ENCODE measurements at places on chromosomes 12 and 14.

DNA sequence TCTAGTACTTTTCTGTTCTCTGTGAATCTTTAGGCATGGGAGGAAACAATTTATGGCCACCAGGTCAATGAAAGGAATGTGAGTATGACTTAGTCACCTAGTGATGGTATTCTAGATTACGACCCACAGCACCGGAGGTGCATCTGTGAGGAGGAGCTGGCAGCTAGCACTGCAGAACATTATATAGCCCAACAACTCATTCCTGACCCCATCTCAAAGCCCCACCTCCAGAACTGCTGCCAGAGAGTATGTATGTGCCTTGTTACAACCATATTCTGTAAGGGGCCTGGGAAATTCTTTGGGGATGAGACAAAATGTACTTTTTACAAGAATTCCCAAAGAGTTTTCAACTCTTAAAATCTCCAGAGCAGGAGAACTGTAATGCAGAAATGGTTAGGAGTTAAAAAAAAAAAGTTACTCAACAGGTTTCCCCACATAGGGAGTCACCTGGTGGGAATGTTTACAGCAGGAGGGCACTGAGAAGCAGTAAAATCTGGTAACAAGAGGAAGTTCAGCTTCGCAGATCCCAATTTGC, 34.9 kb upstream of the CERS5 start:
- DNase-seq: no peak

GRCh38 chr14:92760524-92760805, 12.0 kb upstream of the LGMN start:
- DNase-seq: no peak

DNA sequence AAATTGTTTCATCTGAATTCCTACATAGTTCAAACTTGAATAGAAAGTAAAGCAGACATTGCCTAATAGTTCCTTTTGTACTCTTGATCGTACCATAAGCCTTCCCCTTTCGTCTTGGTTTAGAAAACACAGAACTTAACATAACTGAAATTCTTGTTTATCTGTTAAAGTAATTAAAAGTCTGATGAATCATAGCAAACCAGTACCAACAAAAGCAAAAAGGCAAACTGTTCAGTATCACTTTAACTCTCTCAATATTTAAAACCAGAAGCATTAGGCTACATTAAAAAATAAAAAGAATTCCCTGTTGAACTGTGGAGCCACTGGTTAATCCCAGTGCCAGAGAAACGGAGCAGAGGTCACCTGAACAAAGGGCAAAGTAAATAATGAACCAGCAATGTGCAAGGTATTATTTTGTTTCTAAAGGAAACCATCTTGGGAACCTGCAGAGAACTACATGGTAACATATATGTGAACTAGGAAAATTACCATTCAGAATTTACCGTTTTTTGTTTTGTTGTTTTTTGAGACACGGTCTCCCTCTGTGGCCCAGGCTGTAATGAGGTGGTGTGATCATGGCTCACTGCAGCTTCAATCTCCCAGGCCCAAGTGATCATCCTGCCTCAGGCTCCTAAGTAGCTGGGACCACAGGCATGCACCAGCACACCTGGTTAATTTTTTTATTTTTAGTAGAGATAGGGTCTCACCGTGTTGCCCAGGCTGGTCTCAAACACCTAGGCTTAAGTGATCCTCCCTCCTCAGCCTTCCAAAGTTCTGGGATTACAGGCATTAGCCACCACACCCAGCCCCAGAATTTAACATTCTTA, 17.1 kb upstream of the HIGD1C start:
- no peak for DNase-seq

GRCh38 chr12:65081496-65081895, 39.6 kb downstream of the WIF1 start:
- no peak for DNase-seq

DNA sequence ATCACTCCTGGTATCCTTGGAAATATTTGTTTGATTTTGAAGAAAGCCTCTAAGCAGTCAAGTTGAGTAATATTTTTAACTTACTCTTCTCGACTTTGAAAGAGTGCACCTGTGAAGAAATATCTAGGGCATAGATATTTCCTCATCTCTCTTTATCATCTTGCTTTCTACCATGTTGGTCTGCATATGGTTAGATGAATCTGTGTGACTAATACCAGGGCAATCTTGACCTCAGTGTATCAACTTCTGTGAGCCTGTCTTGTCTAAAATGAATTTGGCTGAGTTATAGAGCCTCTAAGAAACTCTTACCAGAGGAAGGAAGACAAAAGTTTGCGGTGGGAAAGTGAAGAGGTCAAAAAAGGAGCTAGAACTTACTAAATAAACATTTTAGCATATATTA, 68.4 kb downstream of the SYT1 start:
- DNase-seq: no peak

DNA sequence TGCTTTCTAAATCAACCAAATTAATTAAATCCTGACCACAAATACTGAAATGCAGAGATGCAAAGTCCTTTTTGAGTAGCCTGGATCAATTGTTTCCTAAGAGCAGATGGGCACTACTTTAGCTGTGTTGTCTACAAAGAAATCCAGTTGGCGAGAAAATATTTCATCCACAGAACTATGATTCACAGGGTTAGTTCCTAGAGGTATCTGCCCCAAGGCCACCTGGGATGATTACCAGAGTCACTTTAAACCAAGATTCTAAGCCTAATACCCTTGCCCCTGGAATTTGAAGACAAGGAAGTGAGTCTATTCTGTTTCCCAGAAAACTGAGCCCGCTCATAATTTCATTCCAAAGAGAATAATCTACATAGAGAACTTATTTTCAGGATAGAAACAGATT, 198.4 kb downstream of the PPM1H start:
- DNase-seq: no peak

GRCh38 chr12:43069768-43070221, 480.2 kb upstream of the PRICKLE1 start:
- DNase-seq: no peak

DNA sequence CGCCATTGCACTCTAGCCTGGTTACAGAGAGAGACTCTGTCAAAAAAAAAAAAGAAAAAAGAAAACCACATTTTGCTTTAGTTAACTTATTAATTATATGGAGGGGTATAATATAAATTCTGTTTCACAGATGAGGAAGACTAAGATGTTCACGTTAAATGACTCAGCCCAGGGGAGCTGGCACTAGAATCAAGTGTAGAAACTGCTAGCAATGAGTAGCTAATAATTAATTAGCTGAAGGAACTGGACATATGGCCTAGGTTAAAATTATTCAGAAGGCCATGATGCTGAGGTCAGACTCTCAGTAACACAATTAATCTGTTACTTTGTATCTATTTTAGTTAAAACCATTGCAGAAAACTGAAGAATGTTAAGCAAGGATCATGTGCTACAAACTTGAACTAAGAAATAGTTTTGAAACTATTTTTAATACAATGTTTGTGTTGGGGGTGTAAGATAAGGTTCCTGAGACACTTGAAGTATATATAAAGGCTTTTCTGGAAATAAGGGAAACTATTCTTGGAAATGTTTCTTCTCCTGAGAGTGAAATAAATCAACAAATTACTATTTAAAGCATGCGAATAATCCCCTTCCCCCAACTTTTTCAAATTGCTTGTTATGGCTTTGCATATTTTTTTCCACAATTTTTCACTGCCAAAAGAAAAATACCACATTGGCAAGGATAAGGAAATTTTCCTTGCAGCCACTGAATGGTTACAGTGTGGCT, 589.3 kb downstream of the SOX5 start:
- DNase-seq: no peak

- no peak for DNase-seq
Measured at GRCh38 chr12:131639270-131639940, 71.5 kb upstream of the SFSWAP start.

DNA sequence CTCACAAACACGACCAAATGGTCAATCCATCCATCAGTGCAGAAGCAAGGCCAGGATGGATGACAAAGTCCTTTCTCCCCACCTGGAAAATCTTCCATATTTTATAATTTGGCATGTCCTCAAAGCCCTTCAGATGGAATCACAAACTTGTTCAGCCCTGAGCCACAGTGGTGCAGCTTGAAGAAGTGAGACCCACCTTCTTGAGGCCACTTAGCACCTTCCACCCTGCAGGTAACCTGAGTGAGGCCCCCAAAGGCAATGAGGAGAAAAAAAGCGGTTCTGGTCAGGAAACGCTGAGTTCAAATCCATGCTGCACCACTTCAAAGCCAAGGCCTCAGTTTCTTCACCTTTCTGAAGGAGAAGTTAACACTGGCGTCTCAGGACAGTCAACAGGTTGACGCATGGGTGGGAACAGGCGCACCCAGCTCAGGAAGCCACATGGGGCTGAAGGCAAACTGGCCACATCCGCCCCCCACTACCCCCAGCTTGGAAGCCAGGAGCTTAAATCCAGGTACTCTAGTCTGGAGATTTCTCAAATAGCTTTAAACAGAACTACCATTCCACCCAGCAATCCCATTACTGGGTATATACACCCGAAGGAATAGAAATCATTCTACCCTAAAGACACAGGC, 320.4 kb downstream of the BCL11B start:
- no peak for DNase-seq

DNA sequence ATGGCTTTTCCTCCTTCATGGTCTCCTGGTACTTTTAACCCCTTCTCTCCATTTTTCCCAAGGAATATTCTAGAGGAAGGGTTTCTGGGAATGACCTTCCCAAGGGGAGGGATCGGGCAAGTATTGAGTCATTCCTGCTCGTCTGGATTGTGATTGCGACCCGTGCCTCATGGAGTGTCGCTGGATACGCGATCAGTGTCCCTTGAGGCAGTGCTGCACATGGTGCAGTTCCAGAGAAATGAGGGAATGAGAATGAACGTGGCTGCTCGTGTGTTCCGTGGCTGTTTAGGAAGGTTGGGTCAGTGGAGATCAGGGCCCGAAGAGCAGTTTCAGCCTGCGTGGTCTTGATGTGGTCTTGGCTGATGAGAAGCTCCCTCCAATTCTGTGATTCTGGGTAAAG, 234.4 kb downstream of the CACNA1C start:
- DNase-seq: no peak

DNA sequence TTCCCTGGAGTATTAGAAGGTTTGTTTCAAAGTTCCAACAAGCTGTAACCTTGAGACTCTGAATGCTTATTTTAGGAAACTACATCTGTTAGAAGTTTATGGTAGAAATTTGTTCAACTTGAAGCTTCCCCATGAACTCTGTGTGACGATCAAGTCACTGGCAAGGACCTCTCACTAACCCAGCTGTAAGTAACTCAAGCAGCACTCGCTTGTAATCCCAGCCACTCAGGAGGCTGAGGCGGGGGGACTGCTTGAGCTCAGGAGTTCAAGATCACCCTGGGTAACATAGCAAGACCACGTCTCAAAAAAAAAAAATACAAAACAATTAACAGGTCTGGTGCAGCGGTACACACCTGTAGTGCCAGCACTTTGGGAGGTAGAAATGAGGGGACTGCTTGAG, 25.6 kb downstream of the TESC start:
- no peak for DNase-seq

GRCh38 chr14:31876741-31877140, 200.4 kb upstream of the ARHGAP5 start:
- DNase-seq: no peak

- DNase-seq: no peak
Measured at GRCh38 chr12:132279930-132280329, 49.5 kb downstream of the GALNT9 start.

GRCh38 chr12:7877420-7877819, 4.7 kb upstream of the SLC2A14 start:
- DNase-seq: no peak

DNA sequence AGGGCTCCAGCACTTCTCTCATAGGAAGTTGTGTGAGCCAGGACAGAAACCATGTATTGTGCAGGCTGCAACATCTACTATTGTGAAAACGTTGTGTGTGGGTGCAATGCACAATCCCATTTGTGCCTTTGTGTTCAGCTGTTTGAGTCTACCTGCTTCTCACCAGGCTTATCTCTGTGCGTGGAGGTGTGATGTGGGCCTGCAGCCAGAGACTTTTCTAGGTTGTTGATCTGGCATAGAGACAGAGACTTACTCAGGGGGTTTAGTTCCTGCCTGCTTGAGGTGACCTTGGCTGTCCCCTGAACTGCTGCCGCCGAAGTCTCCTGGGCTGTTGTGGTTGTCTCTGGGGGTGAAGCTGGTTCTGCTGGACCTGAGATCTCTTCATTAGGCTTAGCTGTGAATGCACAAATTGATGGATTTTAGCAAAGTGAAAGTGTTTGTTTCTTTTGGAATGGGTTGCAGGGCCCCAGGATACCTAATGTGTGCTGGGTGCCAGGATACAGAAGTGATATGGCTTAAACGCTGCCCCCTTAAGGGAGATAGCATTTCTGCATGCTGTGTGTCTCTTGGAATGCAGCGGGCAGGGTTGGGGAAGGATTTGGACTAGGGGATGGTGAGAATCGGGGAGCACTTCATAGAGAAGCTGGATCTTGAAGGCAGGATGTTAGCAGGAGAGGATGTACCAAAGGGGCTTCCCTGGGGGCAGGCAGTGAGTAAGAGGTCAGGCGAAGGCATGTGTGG, 2.5 kb downstream of the LACRT start:
- no peak for DNase-seq

DNA sequence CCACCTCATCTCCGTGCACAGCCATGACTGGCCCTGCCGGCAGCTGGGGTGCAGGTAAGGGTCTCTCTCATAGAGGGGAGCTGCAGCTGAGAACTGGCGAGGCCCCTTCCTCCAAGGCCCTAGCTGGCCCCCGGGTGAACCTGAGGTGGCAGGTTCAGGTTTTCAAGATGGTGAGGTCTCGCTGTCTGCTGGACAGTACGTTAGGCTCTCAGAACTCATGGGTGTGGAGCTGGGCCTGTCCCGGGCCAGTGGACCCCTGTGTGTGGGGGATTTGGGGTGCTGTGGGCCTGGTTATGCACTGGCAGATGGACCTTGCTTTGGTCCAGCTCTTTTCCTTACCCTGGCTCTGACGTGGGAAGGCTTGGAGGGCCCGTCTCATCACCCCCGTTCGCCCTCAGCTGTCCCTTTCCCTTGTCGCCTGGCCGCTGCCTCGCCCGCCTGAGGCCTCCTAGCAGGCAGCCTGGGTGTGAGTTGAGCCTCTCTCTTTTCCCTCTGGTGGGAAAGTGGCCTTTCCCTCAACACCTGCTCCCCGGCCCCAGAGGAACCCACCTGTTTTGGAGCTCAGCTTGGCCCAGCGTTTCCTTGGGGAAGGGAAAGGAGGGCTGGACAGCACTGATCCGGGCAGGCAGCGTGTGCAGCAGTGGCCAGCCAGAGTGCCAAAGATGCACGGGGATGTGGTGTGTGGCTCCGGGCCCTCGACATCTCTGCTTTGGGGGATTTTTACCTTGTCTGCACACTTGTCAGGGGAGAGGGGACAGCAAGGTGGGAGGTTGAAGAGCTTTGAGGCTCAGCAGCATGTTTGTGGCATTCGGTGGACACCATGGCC, 28.3 kb downstream of the IL31 start:
- no peak for DNase-seq

DNA sequence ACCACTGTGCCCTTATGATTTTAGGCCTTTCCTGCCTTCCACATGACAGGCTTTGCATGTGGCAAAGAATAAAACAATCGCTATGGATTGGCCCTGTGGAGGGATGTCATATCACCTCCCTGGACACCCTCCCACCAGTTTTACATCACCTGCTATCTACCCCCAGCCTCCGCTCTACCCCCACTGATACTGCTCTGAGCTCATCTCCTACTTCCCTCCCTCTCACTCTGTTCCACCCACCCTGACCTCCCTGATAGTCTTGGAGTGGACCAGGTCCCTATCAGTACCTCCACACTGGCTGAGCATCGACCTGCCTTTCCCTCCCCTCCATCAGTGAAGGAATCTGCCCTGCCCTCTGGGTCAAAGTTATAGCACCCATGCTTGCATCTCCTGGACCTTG, 91.8 kb upstream of the FOXN3 start:
- DNase-seq: no peak

GRCh38 chr12:69922999-69923398, 98.0 kb downstream of the MYRFL start:
- no peak for DNase-seq
